ENCODE measurements at places on chromosomes 13 and 19.

- DNase-seq, result no peak
Observed at GRCh38 chr13:28229522-28230411, 91.4 kb downstream of the PAN3 start.

- no peak for DNase-seq
Observed at GRCh38 chr13:23350009-23350408, 83.5 kb downstream of the SACS start.

- no peak for DNase-seq
Observed at GRCh38 chr19:15199661-15200552, 888 bp downstream of the NOTCH3 start.

- DNase-seq, result no peak
Observed at GRCh38 chr19:41095703-41096102, 7.5 kb downstream of the CYP2A13 start.

DNA sequence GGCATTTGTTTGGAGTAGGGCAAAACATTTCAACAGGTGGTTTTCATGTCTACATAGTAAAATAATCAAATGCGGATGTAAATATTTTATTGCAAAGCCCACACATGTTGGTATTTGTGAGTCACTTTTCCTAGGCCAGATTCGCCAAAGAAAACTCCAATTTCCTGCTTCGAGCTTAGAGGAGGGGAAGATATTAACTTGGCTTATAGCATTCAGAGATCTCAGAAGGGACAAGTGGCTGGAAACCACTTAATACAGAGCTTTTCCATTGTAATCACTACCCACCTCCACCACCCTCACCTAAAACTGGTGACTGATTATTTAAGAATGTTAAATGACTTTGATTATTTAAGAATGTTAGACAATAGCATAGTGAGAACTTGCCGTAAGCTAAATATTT is 530.6 kb upstream of the SPRY2 start:
- DNase-seq, result no peak

Data from NK-92 treated with Interleukin-12 subunit alpha and Interleukin-12 subunit beta, amount 100 ng/mL, for 24 hours (cell line).